ENCODE measurements at places on chromosomes 16 and 17. TPM values are rescaled to one million over a fixed set of nuclear protein-coding genes. Genes with fewer than 3 reads are reported as not detected.

ACSM5 gene
- not detected for total RNA-seq

RNU2-1 gene
- total RNA-seq: not detected

ZNF287 gene
- total RNA-seq: 3.2 TPM

IRX6 gene
- total RNA-seq: not detected

CCL14 gene
- not detected for total RNA-seq

INCA1 gene
- not detected for total RNA-seq

ACE gene
- 14.5 TPM for total RNA-seq

LHX1 gene
- under 0.01 TPM for total RNA-seq

HAS3 gene
- 0.81 TPM for total RNA-seq

PPY gene
- 0.27 TPM for total RNA-seq

CA7 gene
- under 0.01 TPM for total RNA-seq

TMEM220 gene
- 17.0 TPM for total RNA-seq

Measured in hematopoietic multipotent progenitor cell (in vitro differentiated cells).